WERI-Rb-1 (cell line): ENCODE measurements at places on chromosomes 3 and 15.
A peak's percentile ranks its signal among the peaks of the same experiment; 100 is the strongest.

GRCh38 chr15:40232625-40233070 lies 6.2 kb upstream of the PAK6 start:
- peak; percentile 68 for DNase-seq

DNA sequence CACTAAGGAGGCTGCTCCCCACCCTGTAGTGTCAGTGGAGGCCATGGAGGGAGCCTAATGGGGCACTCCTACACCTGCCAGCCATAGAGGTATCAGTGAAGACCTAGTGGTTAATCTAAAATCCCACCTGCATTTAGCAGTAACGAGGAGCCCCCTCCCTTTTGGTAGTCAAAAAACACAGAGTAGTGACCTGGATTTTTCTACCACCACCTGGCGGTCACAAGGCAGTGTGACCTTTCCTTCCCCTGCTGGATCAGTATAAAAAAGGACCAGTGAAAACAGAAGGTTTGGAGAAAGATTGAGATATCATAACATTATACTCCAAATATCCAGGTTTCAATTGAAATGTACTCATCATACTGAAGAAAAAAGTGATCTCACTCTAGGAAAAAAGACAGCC lies 241.2 kb downstream of the PYDC2 start:
- DNase-seq = no peak

GRCh38 chr3:146226881-146227280 lies 24.0 kb downstream of the PLSCR4 start:
- DNase-seq = no peak

DNA sequence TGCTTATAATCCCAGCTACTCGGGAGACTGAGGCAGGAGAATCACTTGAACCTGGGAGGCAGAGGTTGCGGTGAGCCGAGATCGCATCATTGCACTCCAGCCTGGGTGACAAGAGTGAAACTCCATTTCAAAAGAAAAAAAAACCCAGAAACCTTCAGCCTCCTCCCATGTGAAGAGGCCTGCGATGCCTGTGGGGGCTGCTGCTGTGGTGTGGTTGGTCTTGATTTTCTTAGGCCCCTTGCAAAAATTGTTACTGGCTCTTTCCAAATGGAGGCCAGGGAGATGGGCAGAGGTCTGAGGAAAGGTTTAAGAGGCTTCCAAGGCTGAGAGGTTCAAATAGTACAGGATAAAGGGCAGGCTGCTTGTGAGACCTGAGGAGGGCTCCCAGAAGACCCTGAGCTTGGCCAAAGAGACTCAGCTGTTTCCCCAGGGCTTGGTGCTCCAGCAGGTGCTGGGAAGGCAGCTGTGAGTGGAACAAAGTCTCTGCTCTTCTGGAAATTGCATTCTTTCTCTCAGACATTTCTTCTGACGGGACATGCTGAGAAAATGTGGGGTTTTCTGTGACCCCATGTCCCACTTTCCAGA lies 18.4 kb downstream of the GCSAM start:
- no peak for DNase-seq

DNA sequence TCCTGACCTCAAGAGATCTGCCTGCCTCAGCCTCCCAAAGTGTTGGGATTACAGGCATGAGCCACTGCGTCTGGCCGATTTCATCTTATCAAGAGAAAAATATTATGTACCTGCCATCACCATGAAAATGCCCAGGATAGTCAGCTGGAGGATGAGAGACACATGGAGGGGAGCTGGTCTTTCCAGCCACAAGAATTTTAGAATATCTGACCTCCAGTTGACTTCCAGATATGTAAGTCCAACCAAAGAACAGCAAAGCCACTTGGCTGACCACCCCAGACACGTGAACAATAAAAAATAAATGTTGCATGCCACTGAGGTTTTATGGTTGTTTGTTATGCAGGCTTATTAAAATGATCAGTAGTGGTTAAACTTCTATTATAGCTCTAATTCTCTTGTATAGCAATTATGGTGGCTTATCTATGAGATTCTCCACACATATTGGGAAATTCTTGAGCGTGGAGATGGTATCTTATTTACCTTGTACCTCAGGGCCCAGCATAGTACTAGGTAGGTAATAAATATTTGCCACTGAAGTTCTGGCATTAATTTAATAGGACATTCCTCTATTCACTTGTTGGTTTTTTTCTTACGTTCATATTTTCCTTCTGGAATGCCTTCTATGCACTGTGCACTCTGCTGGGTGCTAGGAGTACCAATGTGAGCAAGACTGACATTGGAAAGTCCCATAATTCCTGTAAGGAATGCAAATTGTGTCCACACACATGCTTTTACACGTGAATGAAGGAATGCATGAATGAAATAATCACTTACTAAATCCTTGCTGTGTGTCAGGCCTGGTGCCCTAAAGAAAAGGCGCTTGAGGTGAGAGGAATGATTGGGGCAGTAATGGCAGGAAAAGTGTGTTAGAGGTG lies 77.6 kb downstream of the EDEM1 start:
- DNase-seq = no peak

DNA sequence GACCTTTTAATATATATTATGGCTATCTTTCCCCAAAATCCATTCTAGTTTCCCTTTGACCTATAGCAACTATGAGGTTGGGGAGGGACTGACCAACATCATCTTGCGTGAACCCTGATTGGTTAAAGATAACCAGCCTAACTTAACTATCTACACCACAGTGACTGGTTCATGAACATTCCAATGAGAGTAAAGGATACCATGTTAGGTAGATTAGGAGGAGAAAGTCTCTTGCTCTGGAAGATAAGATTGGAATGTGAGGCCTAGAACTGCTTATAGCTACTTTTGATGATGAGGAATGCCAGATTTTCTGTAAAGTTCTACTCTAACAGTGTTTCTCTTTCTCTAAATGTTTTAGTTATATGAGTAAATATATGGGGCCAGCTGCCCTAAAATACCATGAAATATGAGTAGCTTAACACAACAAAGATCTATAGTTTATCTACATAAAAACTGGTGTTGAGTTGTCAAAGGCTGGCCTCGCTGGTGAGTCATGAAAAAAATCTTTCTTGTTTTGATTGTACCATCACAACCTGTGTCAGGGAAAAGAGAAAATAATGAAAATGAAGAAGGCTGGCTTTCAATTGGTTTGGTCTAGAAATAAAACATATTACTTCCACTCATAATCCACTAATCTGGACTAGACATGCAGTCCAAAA lies 481.4 kb downstream of the NSUN3 start:
- DNase-seq = no peak

- DNase-seq = no peak
Measured at GRCh38 chr3:97269202-97269601, 454.8 kb downstream of the EPHA6 start.

- DNase-seq = no peak
Measured at GRCh38 chr15:64987136-64987535, 2.6 kb downstream of the SPG21 start.

DNA sequence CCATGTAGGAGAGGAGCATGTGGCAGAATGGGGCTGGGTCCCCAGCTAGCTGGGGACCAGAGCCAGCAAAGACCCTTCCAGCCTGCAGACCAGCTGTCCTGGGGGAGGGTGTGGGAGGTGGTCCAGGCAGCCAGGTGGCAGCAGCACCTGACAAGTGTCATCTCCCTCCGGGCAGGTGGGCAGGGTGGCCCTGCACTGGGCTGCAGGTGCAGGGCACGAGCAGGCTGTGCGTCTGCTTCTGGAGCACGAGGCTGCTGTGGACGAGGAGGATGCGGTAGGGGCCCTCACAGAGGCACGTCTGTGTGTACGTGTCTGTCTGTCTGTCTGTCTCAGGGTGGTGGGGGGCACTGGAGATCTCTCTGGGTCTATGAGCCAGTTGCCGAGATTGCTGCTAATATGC lies 5.5 kb downstream of the ANKDD1A start:
- no peak for DNase-seq

GRCh38 chr3:4805662-4806061 lies 173.6 kb upstream of the BHLHE40 start:
- DNase-seq = no peak

- DNase-seq = no peak
Measured at GRCh38 chr3:194925614-194926013, 239.9 kb downstream of the FAM43A start.

DNA sequence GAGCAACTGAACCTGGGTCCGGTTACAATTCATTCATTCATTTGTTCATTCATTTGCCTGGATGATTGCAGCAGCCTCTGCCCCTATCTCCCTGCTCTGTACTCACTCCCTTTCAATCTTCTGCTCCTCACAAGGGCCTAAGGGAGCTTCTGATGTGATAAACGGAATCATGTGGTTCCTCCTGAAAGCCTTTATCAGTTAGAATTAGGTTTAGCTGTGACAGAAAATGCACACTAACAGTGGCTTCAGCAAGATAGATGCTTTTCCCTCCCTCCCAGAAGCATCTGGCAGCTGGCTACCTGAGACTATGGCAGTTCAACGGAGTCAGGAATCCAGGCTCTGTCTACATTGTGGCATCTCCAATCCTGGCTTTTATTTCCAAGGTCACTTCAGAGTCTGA lies 196.0 kb downstream of the ADAMTS9 start:
- DNase-seq = no peak

DNA sequence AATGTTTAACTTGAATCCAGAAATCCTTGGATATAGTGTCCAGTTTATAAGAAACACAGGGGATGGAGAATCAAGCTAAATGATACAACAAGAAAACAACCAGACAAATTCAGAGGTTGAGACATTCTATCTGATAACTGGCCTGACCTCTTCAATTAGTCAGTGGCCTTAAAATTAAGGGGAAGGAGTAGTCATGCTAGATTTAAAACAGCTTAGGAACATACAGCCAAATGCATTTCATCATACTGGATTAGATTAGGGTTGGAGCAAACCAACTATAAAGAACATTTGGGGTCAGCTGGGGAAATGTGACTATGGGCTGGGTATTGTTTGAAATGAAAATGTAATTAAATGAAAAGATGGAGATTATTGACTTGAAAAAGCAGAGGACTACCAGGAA lies 53.3 kb downstream of the PPARG start:
- no peak for DNase-seq

DNA sequence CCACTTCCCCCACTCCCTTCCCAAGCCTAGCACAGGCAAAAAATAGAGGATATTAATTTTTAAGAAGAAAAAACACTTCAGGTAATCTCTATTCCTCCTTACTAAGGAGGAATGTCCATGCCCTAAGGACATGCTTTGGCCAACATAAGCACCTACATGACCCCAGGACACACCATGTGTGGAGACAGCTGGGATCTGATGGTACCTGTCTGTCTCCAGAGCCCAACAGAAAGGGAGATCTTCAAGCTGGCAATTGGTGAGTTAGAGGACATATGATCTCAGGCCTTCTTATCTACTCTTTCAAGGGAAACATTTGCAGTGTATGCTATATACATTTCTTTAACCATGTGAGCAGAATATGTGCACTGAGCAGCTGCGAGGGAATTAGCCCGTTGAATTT lies 7.0 kb downstream of the TM4SF4 start:
- no peak for DNase-seq

- DNase-seq = no peak
Measured at GRCh38 chr3:89947337-89947954, 840.0 kb downstream of the EPHA3 start.

DNA sequence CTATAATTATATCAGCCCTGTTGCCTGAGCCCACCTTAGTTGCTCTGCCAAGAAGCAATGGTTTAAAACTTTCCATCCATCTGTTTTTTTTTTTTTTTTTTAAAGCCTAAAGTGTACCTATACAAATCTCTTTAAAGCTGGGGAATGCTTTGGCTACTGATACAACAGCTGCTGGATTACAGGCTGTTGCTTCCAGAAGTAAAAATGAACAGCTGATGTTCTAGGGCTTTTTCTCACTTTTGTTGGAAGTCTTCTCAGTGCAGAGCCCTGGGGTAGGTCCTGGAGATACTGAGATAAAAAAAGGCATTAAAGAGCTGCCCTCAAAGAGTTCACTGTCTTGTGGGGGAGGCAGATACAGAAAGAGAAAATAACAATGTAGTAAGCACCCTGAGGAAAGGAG lies 218.1 kb downstream of the NLGN1 start:
- DNase-seq = no peak

DNA sequence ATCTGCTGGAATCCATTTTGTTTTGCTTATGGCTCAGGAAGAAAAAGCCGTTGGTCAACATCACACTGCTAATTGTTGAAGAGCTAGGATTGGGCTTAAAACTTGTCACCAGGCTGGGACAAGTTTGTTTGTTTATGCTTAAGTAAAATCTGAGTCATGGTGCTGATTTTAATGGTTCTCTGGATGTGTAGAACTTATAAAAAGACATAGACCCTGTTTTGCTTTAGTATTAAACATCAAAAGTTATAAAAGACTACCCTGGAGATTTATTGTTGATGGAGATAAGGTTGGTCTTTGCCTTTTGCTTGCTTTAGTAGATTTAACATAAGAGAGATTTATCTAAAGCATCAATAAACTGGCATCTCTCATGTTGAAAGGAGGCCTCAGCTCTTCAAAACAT lies 348.2 kb upstream of the GOLIM4 start:
- DNase-seq = no peak

DNA sequence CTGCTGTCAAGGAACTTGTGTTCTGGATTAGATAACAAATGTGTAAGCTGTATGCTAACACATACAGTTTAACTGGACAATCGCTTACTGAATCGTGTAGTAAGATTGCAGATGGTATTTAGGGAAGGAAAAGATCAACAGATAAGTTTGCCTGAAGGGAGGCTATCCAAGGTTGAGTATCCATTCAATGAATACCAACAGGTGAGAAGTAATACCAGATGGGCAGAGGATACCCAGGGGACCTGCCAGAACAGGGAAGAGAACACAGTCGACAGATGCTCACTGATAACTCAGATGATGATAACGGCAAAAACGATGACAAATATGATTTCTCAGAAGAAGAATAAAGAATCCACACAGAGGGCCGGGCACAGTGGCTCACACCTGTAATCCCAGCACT lies 3.2 kb upstream of the UACA start:
- no peak for DNase-seq

DNA sequence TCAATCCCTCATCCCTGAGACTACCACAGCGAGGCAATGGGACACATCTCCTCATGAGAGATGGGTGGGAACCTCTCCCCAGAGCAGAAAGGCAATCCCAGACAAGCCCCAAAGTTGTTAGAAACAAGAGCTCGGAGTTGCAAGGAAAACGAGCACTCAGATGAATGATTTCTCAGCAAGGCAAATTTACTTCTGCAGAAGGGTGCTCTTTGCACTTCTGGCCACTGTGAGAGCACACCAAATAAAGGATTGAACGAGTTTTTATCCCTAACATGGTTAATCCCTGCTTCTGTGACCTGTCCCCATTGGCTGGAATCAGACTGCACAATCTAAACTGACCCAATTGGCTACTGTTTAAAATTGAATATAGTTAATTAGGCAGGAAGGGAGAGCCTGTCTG lies 339.1 kb upstream of the POU1F1 start:
- DNase-seq = no peak

GRCh38 chr3:139715166-139715565 lies 37.4 kb upstream of the NMNAT3 start:
- DNase-seq = no peak

DNA sequence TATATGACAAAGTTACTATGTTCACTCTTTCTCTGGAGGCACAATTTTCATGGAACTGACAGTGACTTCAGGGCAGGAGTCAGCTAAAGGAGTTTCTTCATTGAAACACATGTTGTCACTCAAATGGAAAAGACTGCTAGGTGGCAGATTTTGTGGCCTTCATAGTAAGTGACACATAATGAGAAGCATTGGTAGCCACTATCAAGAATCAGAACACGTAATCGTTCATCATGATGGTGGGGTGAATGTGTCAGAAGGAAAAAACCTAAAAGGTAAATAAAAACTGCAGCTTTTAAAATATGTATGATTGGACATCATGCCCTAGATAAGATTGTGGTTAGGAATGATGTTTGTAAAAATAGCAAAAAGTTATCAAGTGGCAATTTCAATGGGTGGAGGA lies 1491.0 kb downstream of the SI start:
- DNase-seq = no peak

- no peak for DNase-seq
Measured at GRCh38 chr15:49530092-49530491, 90.5 kb downstream of the FAM227B start.
